ENCODE measurements at places on chromosomes 7 and 10. TPM values are rescaled to one million over a fixed set of nuclear protein-coding genes. Genes with fewer than 3 reads are reported as not detected.

The NME8 gene
- polyA plus RNA-seq = not detected

DNA sequence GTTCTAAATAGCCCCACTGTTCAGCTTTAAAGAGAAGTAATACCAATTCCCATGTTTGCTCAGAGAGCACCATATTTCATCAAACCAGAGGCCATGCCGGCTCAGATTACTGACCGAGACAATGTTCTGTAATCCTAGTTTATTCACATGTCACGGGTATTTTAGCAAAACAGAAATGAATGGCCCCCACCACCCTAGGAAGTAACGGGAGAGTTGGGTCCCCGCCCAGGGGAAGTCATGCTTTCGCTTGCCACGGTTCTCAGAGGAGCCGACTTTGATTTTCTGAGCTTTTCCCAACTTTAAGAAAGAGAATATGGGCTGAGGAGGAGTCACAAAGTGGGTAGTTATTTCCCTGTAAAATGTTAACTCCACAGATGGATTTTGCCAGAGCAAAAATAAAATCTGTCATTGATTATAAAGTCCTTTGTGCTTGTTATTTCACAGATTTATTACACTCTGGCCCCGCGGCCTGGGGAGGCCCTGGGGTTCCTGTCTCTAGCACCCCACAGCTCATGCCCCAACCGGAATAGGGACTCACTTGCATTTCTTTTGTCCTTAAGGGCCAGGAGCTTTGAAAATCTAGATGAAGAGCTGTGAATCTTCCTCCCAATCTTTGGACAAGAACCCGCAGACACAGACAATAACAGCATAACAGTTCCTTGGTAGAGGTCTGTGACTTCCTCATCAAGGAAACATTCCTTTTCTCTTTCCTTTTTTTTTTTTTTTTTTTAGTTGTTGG, 3.7 kb upstream of the GDF10 start:
- no peak for DNase-seq

GRCh38 chr7:46752881-46753366, 829.0 kb downstream of the TNS3 start:
- DNase-seq = peak; percentile 90

DNA sequence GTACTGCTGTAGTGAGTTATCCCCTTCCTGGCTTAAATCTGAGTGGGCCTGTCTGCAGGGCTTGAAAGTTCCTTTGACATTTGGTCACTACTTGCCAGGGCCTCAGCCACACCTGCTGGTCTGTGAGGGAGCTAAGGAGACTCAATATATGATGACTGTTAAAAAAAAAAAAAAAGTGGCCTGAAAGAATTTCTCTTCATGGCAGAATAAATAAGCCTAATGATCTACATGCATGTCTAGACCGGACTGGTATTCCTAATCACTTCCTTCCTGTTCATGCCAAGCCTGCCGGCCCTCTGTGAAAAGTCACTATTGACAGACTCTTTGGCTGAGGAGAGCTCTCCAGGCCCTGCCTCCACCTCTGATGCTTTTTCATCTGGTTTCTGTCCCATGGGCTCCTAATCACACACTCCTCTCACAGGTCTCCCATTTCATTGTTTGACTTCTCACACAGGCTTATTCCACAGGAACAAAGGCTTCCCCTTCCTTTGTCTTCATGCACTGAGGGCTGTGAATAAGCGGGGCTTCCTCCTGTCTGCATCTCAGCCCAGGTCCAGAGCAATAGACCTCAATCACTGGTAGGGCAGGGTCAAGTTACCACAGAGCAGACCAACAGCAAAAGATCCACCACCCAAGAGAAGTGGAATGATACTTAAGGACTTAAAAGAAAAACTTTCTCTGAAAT, 99.1 kb upstream of the SEC61G start:
- DNase-seq = no peak

The HOXA11 gene
- polyA plus RNA-seq = 8.0 TPM

DNA sequence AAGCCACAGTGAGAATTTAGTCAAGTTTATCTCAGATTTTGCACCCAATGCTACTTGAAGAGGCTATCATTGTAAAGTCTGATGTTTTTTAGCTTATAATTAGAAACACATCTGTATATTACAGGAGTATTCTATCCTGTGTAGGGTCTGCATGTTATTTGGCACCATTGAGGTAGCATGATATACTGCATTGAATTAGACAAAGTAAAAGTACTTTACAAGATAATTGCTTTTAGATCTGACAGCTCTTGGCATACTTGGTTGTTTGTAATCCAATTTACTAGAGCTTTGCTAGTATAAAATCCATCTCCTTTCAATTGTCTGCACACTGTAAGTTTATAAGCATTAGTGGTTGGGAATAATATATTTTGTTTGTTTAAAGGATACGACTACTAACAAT, 714.3 kb downstream of the ANKRD7 start:
- DNase-seq = no peak

GRCh38 chr10:94571528-94571927, 25.9 kb downstream of the HELLS start:
- peak; percentile 12 for DNase-seq

The CYP2E1 gene
- 0.31 TPM for polyA plus RNA-seq

- DNase-seq = no peak
Observed at GRCh38 chr7:2507208-2507916, 12.2 kb upstream of the LFNG start.

DNA sequence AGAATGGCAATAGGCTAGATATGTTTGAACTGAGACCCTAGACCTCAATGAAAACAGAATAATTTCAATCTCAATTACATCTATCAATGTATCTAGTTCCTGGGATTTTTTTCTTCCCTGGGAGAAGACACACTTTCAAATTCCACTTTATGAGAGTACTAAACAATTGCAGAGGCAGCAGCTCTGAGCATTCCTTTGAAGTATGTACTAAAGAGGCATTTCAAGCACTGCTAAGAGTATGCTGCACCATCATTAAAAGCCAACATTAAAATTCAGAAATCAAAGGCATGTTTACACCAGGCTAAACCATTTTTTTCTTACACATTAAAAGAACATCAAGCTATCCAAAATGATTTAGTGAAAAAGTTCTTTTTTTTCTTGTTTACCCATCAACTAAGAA, 297.9 kb upstream of the CACNA2D1 start:
- no peak for DNase-seq

GRCh38 chr10:98418665-98419468, 3.9 kb upstream of the PYROXD2 start:
- no peak for DNase-seq

GRCh38 chr7:99380032-99380822, 5.7 kb downstream of the ARPC1B start:
- DNase-seq = peak; percentile 85

The TYW1 gene
- 13.8 TPM for polyA plus RNA-seq

- DNase-seq = peak; percentile 36
Observed at GRCh38 chr10:108901781-108902618, 1021.3 kb downstream of the XPNPEP1 start.

The MXI1 gene
- polyA plus RNA-seq = 25.7 TPM

- DNase-seq = peak; percentile 71
Observed at GRCh38 chr7:82443036-82443546, 486 bp downstream of the CACNA2D1 start.

- no peak for DNase-seq
Observed at GRCh38 chr7:121924269-121925186, 51.6 kb downstream of the PTPRZ1 start.

The PAPOLB gene
- polyA plus RNA-seq = not detected

DNA sequence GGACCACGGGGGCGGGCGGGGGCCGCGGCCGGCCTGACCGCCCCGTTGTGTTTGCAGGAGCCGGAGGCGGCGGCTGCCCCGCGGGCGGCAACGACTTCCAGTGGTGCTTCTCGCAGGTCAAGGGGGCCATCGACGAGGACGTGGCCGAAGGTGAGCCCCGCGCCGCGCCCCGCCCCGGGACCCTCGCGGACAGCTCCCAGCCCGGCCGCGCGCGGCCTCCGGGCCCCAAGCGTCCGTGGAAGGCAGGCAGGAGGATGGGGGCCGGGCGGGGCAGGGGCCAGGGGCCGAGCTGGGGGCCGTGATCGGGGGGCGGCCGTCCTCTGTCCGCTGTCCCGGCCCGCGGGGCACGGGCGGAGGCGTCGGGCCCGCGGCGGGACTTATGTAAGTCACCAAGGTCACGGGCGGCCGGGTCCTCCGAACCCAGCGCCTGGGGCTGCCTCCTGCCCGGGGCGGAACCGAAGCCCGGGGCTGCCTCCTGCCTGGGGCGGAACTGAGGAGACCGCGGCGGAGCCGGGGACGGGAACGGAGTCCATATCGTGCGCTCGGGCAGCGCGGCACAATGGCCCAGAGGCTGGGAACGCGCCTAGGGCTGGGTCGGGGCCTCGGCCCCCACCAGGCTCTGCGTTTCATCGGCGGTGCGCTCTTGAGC, 497 bp downstream of the PPP2R2D start:
- DNase-seq = peak; percentile 69

- DNase-seq = peak; percentile 54
Observed at GRCh38 chr10:32949221-32949678, 8.8 kb downstream of the ITGB1 start.
